Central memory CD4-positive, alpha-beta T cell (primary cell): ENCODE measurements at places on chromosomes 2 and 18.

DNA sequence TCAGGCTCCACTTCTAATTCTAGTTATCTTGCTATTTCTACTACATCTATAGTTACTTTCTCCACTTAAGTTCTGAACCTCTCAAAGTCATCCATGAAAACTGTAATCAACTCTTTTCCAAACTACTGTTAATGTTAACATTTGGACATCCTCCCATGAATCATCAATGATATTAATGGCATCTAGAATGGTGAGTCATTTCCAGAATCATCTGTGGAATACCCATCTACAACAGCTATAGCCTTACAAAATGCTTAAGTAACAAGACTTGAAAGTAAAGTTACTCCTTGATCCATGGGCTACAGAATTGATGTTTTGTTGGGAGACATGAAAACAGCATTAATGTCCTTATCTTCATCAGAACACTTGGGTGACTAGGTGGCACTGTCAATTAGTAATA lies 35.4 kb downstream of the BARD1 start:
- no peak for DNase-seq

GRCh38 chr2:82875858-82876257 lies 1583.2 kb downstream of the SUCLG1 start:
- DNase-seq: no peak

GRCh38 chr2:145344076-145344724 lies 824.3 kb upstream of the ZEB2 start:
- no peak for DNase-seq

DNA sequence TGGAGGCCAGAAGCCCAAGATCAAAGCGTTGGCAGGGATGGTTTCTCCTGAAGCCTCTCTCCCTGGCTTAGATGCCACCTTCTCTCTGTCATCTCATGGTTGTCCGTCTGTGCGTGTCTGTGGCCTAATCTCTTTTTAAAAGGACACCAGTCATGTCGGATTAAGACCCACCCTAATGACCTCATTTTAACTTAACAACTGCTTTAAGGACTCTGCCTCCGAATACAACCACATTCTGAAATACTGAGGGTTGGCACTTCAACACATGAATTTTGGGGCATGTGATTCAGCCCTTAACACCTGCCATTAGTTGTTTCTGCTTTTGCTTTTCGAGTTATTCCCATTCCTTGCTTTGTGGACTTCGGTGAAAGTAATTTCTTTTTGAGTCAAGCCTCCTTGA lies 97.8 kb upstream of the SMIM21 start:
- no peak for DNase-seq

DNA sequence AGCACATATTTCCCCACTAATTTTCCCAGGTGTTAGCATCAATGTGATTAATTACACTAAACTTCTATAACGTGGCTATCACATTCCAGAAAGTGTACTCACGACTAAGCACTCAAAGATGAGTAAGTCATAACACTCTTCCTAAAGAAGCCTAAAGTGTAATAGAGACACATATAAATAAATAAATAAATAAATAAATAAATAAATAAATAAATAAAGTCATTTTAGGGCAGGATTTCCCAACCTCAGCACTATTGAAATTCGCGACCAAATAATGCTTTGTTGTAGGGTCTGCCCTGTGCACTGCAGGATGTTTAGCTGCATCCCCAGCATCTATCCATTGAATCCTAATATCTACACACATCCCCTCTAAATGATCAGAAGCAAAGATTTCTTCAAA lies 390.9 kb downstream of the CDH7 start:
- DNase-seq: no peak

- DNase-seq: no peak
Observed at GRCh38 chr2:26720322-26721114, 28.0 kb downstream of the KCNK3 start.
